Stimulated activated CD4-positive, alpha-beta T cell treated with anti-CD3 and anti-CD28 coated beads, Interleukin-15, amount 100 ng/mL, for 1 hour (primary cell): ENCODE measurements at places on chromosomes 1 and 21.

DNA sequence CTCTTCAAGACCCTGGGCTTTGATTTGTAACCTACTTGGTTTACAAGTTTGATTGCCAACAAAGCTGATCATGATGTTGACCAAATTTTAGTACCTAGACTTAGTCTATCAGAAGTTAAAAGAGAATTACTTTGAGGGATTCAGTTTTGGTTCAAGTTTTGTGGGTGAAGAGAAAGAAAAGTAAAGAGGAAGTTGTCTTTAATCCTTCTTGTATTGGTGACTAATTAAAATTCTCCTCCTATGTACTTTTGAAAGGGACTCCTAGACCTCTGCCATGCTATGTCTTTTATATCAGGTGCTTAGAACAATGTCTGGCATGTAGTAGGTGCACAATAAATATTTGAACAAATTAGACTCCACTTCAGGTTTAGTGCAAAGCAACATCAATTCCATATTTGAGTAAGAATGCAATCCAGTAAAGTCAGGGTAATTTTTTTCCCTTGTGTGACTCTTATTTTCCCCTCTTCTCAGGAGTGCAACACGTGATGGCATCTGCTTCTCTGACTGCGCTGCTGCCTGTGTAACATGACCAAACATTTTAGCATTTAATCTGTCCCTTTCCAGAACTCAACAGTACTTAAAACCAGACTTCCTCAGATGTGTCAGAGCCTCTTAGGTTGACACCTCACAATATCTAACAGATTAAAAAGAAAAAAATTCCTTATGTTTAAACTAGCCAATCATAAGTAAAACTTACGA, 41.1 kb upstream of the KCNQ4 start:
- no peak for DNase-seq

DNA sequence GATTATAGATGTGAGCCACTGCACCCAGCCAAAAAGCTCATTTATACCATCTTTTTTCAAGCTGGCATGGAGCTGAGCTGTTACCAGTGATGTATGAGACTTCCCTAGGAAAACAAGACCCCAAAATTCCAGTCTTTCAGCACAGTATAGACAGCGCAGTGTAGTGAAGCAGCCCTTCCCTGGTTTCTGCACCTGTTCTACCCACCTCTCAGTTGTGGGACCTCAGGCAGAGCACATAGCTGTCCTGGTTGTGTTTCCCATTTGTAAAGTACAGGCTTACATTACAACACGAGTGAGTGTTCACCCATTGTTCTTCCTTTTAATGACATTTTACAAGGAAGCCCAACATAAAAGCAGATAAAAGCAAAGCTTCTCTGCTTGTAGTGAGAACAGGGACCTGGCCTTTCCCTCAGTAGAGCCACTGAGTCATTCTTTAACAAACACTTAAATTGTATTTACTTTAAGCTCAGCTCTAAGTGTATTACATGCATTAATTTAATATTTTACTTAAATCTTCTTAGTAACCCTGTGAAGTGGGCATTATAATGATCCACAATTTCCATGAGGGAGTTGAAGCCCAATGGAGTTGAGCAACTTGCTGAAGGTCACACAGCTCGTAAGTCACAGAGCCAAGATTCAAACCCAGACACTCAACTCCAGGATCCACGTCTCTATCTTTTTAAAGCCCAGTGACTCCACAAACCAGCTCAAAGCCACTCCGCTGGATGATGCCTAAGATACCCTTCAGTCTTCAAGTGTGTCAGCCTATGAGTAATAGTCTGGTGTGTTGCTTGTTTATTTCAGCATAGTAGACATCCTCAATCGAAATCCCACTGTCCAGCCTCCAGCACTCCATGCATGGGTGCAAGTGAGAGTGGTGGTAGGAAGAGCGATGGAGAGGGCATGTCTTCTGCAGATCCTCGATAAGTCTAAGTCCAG, 40.5 kb upstream of the CAPZB start:
- DNase-seq, result no peak

DNA sequence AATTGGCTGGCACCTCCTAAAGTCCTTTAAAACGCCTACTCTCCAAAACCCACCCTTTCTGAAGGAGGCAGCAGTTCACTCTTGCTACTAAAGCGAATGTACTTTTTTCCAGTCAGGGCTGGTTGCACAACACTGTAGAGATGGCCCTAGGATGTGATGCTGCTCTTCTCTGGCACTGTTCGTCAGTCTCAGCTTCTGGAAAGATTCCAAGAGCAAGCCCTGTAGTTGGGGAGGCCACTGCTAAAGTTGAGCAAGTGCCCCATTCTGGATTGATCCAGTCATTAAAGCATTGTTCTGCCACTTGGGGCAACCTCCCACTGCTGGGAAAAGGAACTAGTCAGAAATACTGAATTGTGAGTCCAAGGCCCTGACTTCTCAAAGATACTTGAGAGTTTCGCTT, 28.5 kb upstream of the KCNQ4 start:
- no peak for DNase-seq

DNA sequence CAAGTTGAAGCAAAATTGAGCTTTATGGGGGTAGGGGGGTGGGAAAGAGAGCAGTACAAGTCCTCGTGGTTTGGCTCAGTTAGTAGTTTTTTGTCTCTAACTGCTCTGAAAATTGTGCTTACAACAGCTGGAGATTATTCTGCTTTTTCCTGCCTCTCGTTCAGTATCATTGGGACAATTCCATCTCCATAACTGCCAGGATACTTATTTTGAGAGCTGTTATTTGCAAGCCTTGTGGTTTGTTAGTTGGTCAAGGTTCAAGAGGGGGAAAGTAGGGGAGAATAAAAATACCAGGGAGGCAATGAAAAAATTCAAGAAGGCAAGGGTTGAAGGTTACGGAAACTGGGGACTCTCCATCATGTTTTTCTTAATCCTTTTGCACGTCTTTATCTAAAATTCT, 811.8 kb upstream of the ADGRL2 start:
- no peak for DNase-seq

- no peak for DNase-seq
These were observed 488.0 kb upstream of the PLXNA2 start for GRCh38 chr1:208731981-208732821.

DNA sequence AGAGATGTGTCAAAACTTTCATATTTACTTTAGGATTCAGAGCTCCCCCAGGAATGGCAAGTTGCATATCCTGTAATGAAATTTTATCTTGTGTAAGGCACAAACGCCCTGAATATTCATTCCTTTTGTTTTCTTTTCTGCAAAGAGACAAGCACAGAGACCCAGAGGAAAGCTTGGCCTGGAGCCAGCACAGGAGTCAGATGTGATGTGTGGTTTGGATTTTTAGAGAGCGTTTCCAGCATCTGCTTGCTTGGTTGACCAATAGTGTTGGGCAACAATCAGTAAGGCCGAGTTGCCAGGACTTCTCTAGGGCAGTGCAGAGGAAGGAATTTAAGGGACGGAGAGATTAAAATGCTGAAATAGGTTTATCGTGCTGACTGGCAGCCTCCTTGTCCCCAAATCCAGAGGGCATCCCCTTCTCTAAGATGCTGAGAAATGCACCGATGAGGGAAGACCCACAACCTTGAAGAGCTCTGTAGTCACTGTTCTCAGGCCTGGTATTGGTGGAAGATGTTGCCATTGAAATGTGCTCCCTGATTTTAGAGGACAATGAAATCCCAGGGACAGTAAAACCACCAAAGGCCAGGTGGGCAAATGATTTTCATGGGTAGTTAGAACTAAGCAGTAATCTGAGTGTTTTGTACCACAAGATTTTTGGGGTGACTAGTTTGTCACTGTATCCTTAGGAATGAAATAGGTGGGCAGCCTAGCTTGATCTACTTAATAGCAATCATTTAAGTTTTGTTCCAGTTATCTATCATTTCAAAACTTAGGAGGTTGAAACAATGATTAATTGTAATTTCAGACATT, 37.9 kb upstream of the RHOU start:
- DNase-seq, result no peak

- DNase-seq, result no peak
These were observed 58.7 kb upstream of the STUM start for GRCh38 chr1:226489718-226490425.

- no peak for DNase-seq
These were observed 27.2 kb upstream of the MAN1A2 start for GRCh38 chr1:117339866-117340700.

DNA sequence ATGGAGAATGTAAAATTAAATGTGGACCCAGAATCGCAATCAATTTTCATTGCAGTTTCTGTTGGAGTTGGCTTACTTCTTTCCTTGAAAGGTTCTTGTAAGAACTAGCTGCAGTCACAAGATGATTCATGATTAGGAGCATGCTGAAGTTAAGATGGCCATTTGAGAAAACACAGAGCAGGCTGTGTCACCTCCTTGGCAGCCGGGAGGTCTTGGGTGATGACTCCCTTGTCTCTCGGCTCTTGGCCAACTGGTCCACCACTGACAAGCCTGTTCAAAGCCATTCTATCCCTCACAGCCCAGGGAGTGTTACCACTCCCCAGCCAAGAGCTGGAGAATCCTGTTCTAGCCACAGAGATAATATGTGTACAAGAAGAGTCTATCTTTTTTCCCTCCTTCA, 40.6 kb downstream of the OPTC start:
- DNase-seq, result no peak

DNA sequence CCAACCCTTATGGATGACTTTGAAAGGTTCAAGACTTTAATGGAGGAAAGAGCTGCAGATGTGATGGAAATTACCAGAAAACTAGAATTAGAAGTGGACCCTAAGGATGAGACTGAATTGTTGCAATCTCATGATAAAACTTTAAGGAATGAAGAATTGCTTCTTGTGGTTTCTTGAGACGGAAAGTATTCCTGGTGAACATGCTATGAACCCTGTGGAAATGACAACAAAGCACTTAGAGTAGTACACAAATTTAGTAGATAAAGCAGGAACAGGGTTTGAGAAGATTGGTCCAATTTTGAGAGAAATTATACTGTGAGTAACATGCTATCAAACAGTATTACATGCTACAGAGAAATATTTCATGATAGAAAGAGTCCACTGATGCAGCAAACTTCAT, 215.4 kb downstream of the OMA1 start:
- no peak for DNase-seq

GRCh38 chr1:145701306-145701862, 5.8 kb downstream of the PDZK1 start:
- DNase-seq, result no peak

DNA sequence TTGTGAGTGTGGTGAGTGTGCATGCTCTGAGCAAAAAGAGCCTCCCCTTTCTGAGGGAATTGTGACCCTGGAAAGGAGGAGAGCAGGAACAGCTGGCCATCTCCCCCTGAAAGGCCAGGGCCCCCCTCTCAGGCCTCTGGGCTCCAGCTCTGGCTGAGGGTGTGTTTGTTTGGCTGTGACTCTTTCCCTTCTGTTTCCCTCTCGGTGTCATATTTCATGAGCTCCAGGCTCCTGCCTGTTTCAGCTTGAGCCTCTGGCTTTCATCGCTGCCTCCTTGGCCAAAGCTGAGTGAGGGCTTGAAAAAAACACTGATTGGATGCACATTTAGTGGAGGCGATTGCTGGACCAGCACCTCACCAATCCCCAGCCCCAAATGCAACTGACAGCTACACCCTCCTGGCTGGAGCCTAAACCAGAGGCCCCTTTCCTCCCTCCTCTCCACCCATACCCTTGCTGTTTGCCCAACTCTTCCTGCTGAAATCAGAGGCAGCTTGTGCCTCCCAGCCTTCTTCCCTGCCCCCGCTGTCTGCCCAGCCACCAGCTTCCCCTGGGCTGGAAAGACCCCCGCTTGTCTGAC, 64.1 kb downstream of the DDR2 start:
- DNase-seq, result no peak

- no peak for DNase-seq
These were observed 421.7 kb upstream of the DEPDC1 start for GRCh38 chr1:68918563-68918962.
